ENCODE measurements at places on chromosomes 5 and 9. TPM values are rescaled to one million over a fixed set of nuclear protein-coding genes. Genes with fewer than 3 reads are reported as not detected.

- peak overlapping the region; percentile 82 for H3K27ac ChIP-seq
- H3K27me3 ChIP-seq = no peaks in the 10 kb centered on the region
- DNase-seq = no peak
- H3K36me3 ChIP-seq = no peaks in the 10 kb centered on the region
- H3K4me1 ChIP-seq = peaks cover 27% of the 10 kb centered on the region
These were observed 1.1 kb downstream of the GALNT10 start for GRCh38 chr5:154191467-154192261.

DNA sequence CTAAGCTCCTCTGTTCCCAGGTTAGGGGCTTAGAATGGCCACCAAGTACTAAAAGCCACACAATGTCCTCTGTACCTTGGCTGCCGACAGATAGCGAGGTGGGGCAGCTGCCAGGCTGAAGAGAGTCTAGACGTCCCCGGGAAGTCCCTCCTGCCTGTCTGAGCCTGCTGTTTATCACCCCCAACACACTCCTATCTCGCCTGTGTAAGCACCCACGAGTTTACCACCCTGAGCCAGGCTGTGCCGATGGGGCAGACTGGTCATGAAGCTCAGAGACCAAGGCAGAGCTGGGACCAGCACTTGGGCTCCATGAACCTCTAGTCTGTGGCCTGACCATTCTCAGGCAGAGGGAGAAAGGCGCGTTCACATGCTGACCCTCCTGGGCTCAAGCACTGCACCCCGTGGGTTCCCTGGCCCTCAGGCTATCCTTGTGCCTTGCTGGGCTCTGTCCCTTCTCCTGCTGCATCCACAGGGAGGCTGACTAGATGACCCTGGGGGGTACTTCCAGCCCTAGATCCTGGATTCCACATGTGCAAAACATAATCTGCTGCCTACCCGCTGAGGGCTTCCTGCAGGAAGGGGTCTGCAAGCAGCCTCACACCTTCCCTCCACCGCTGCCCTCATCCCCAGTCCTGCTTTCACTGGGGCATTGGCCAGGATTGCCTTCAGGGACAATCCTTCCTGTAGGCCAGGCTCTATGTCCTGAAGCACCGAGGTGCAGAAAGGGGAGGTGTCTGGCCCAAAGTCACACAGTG, 18.6 kb upstream of the SLC25A51 start:
- no peak overlapping the region for H3K4me3 ChIP-seq
- H3K27me3 ChIP-seq = no peaks in the 10 kb centered on the region
- DNase-seq = no peak
- peaks cover 18% of the 10 kb centered on the region for H3K4me1 ChIP-seq
- H3K36me3 ChIP-seq = no peaks in the 10 kb centered on the region
- no peak overlapping the region for H3K27ac ChIP-seq

GRCh38 chr9:11618241-11618805, 1005.5 kb upstream of the PTPRD start:
- H3K4me3 ChIP-seq = no peak overlapping the region
- no peaks in the 10 kb centered on the region for H3K27me3 ChIP-seq
- no peak for DNase-seq

- no peak for DNase-seq
- peaks cover 7% of the 10 kb centered on the region for H3K4me1 ChIP-seq
- H3K36me3 ChIP-seq = no peaks in the 10 kb centered on the region
- H3K27ac ChIP-seq = no peak overlapping the region
- no peaks in the 10 kb centered on the region for H3K27me3 ChIP-seq
These were observed 96.4 kb upstream of the TAF11L2 start for GRCh38 chr5:17401470-17402288.

TPD52L3 gene
- total RNA-seq = not detected

PDLIM4 gene
- total RNA-seq = 32.4 TPM

WNT8A gene
- total RNA-seq = not detected

Measured in tibial nerve (tissue), 4 donors.